ENCODE measurements at places on chromosomes 1 and 21.
A peak's percentile ranks its signal among the peaks of the same experiment; 100 is the strongest.

DNA sequence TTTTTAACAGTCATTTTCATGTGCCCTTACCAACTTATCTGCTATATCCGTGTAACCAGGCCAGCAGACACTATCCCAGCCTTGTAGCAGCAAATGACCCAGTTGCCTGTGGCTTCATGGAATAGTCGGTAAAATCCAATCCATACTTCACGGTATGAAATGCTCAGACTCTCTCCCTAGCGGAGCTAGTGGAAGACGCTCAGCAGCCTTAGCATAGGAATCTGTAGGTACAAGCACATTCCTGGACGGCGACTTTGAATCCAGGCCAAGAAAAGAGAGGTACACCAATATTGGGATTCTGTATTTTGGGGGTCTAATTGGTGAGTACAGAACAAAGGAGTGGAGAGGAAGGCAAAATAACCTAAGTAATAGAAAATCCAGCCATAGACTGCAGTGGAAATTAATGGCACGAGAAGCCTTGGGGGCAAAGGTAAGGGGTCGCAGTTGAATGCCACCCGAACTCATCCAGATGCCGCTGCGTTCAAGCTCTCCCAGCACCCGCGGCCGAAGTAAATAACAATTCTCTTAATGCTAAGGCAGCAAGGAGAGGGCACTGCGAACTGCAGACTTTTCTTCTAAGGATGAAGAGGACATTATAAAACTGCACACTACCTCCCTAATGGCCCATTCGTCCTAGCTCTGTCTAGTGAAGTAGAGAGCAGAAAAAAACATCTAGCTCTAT is 17.7 kb upstream of the TBX15 start:
- DNase-seq = no peak

GRCh38 chr1:38745476-38746401 is 113.8 kb downstream of the RRAGC start:
- no peak for DNase-seq

DNA sequence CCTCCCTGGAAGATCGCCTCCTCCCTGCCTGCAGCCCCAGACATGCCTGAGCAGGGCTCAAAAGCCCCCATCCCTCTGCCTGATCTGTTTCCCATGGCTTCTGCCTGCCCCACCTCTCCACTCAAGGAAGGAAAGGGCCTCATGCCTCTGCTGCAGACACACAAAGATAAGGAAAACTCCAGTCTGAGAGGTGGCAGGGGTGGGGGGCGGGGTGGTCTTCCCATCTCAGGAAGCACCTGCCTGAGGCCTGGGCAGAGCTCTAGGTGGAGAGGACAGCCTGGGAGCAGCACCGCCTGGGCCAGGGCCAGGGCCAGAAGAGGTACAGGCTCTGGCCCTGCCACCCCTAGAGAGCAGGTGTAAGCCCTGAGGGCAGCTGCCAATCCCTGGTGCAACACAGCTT is 4.1 kb upstream of the GJB3 start:
- no peak for DNase-seq

DNA sequence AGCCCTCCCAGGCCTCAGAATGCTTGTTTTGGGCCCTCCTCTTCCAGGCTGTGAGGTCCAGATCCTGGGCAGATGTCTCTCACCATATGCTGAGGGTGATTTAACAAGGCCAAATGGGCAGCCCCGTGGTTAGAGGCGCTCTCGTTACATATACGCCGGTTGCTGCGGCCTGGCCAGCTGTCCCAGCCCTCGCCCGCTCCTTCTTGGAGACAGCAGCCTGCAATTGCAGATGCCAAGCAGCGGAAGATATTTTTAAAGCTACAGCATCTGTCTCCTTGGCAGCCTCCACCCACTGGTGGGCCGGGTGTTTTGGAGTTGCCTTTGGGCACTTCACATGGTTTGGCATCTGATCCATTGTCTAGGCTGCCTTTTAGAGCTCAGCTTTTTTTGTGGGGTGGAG is 178.8 kb upstream of the NFIA start:
- no peak for DNase-seq

GRCh38 chr1:216193839-216194443 is 229.3 kb downstream of the USH2A start:
- DNase-seq = no peak

DNA sequence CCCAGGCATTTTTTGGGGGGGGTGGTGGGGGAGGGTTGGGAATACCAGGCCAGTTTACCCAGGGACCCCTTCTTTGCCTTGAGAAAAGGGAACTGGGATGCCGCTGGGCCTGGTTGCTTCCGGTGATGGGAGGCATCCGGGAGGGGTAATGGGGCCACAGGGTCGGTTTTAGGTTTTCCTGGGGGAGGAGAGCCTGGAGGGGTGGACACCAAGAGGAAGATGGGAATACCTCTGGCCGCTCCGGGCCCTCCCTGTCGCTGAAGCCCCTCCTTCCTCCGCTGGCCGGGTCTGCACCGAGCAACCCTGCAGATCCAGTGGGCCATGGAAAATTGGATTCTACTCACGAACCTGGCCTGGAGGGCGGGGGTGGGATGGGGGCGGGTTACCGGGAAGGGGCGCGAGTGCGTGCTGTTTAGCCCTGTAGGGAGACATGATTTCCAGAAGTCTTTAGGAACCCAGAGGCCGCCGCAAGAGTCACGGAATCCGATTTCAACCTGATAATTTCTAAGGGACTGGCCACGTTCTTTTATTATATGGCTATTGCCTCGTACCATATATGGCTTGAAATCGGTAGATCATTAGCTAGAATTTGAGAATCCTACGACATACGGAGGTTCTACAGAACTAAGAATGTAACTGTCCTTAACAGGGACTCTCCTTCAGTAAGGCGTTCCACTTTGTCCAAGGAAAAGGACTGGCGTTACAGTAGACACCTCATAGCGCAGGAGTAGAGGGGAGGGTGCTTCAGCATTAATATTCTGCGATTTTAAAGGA is 749 bp downstream of the AKIRIN1 start:
- no peak for DNase-seq

DNA sequence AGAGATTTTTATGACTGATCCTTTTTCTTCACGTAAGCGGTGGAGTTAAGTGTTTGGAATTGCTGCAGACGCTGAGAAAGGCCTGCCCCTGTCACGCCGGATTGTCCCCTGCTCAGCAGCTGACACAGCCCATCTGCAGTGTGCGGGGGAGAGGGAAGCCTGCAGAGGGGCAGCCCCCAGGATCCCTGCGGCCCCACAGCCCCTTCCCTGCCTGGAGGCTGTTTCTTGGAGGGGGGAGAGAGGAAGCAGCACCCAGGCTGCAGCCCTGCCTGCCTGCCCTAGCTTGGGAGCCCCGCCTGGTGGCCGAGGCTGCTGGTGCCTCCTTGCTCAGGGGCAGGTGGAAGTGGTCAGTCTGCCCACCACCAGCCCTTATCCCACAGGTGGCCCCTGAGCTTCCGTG is 50.7 kb downstream of the PRDM16 start:
- no peak for DNase-seq

DNA sequence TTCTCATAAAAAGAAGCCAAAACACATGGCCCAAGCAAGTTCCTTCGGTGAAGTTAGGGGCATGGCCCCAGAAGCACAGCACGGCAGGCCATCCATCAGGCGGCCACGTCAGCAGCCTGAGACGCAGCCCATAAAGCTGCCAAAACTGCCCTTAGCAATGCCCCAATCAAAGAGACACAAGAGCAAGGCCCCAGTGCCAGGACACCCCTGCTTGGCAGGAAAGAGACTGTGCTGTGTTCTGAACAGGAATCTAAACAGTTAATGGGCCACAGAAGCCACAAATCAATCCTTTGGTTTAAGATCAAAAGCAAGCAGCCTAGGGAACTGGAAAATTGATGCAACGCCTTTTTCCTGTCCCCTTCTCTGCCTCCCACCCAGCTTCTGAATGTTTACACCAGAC is 497.0 kb upstream of the USP24 start:
- DNase-seq = no peak

GRCh38 chr1:229913489-229913888 is 153.5 kb upstream of the GALNT2 start:
- DNase-seq = no peak

DNA sequence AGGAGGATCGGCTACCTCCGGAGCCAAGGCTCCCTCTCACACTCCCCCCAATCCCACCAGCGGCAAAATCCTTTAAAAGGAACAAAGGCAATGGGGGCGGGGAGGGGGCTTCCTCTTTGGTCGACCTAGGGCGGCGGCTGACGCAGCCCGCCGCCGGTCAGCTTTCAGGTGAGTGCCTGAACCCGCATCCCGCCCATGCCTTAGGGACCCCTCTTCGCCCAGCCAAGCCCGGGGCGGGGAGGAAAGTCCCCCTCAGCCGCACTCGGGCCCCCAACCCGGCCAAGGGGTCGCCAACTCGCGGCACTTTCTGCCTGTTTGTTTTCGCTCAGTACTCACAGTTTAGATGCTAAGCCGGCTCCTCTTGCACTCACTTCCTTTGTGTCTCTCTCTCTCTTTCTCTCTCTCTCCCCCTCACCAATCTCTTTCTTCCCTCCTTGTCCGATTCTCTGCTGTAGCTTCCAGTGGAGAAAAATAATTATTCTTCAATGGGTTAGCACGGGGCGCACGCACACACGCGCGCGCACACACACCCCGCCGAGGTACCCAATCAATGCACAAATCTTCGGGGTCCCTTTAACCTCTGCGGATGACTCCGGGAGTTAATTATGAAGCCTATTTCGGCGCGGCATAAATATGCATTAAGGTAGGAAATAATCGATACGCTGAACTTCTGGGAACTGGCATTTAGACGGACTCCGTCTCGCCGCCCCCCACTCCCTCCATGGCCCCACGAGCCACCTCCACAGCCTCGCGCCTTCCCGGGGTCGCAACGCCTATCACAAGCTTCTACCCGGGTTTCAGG is at the start of gene BLACAT1:
Gene BLACAT1 (minus strand): TSS at position 465 of the 802 bp plus-strand sequence.
- no peak for DNase-seq

GRCh38 chr21:24895885-24896734 is 711.2 kb downstream of the MRPL39 start:
- no peak for DNase-seq

DNA sequence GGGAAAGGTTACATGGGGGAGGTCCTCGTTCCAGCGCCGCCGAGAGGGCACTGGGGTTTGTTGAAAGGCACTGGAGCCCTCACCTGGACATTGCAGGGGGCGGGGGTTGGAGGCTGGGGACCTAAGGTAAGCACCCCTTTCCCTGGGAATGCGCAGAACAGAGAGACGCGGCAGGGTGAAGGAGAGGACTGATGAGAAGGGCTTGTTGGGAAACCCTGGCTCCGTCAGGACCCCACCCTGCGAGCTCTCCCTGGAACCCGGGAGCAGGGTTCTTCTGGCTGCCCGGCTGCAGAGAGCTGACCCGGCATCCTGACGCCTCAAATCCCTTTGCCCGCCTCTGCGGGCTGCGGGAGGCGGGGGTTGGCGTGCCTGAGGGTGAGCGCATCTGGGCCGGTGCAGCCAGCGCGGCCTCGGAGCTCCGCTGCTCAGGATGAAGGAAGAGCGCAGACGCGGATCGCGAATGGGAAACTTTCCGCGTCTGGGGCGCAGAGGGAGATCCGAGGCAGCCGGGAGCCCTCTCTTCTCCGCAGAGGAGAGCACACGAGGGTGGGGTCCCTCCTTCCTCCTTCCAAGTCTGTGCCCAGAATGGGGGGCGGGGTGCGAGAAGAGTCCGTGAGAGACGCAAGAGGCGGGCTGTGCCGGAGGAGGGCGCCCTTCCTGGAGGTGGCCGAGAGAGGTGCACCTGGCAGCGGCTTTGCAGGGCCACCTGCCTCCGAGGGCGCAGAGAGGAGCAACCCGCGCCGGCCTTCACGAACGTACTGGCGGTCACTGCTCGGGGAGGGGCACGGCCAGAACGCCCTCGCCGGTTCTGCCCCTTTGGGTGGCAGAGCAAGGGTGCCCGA is 2.4 kb downstream of the IGSF21 start:
- DNase-seq = no peak

DNA sequence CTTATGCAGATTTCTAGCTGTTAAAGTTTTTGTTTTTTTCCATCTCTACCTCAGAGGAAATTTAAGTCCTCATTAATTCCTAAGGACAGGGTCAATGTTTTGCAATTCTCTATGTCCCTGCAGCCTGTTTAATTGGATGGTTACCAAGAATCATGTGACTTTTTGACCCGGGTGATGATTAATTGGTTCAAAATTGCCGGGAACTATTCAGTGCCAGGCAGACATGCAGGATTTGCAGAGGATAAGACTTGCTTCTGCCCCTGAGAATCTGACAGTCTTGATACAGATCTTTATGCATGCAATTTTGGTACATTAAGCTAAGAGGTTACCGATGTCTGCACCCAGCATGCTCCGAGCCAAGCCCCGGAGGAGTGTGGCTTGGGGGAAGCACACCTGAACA is 87.9 kb downstream of the PLPP3 start:
- no peak for DNase-seq

DNA sequence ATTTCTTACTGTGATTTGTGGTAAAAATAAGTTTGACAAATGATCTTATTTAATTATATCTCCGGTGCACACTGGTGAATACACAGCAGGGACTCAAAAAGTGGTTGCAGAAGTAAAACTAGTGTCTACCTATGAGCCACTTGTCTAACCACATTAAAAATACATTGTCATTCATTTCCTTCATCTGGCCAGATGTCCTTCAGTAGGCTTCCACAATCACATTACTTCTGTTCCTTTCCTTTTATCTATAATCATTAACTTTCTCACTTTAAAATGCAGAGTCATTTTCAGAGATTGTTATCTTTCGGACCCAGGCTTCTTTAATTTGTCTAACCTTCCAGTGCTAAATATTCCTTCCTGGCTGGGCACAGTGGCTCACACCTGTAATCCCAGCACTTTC is 3.0 kb downstream of the RBBP5 start:
- no peak for DNase-seq

GRCh38 chr1:186002406-186002805 is 268.2 kb downstream of the HMCN1 start:
- DNase-seq = no peak

GRCh38 chr21:28257276-28257675 is 735.4 kb downstream of the LTN1 start:
- no peak for DNase-seq

DNA sequence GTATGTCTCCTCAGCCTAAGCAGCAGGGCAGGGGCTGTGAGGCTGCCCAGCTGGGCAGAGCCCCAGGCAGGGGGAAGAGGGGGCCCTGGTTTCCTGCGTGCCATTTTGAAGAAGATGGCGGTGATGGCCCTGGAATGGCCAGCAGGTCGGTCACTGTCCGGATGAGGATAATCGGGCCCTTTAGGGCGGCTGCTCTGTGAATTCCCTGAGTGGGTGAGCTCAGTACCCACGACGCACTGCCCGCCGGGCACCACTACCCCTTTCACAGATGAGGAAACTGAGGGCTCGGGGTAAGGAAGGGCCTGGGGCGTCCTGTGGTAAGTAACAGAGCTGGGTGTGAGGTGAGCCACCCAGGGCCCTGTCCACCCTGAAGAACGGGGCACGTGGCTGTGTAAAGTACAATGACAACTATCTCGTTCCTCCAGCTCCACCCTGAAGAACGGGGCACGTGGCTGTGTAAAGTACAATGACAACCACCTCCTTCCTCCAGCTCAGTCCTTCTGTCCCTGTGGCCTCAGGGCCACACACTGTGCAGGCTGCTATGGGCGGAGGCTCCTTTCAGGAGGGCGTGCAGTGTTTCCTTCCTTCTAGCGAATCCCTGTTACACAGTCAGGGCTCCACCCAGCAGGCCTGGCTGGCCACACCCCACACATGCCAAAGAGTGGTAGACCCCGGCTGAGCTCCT is 23.2 kb downstream of the ITGB2 start:
- peak; percentile 59 for DNase-seq

- DNase-seq = peak; percentile 37
Observed at GRCh38 chr1:218674280-218674773, 329.2 kb downstream of the TGFB2 start.
